ENCODE measurements at places on chromosomes 2 and 18.

DNA sequence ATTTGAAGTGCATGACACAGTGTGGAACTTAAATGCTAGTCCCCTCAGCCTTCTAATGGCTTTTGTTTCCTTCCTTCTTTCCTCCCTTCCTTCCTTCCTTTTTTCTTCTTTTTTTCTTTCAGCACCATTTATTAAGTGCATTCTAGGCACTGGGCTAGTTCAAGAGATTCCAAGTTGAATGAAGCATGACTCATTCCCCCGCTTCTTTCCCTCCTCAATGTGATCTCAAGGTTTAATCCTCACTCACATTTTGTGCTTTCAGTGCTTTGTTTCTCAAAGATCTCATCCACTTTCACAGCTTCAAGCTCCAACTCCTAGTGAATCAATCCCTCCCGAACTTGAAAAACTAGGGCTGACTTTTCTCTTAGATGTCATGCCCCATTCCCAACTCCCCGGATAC is 90.1 kb downstream of the LBH start:
- no peak for DNase-seq

DNA sequence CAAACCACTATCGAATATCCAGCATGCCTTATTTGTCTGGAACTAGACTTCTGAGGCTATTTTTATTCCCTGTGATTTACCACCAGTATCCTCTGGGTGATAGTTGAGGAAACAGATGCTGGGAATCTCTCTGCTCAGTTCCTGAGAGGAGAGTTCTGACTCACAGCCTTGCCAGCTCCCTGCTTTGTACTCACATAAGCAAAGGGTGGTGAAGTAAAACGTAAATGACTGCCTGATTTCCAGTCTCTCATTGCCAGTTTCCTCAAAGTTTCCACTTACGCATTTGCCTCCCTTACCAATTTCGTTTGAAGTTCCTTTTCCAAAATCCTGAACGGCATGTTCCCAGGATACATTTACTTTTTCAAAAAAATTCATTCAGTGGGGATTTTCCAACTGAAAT is 69.2 kb upstream of the HNRNPA3 start:
- DNase-seq = no peak

GRCh38 chr2:61677942-61678341 is 139.8 kb upstream of the XPO1 start:
- DNase-seq = no peak

DNA sequence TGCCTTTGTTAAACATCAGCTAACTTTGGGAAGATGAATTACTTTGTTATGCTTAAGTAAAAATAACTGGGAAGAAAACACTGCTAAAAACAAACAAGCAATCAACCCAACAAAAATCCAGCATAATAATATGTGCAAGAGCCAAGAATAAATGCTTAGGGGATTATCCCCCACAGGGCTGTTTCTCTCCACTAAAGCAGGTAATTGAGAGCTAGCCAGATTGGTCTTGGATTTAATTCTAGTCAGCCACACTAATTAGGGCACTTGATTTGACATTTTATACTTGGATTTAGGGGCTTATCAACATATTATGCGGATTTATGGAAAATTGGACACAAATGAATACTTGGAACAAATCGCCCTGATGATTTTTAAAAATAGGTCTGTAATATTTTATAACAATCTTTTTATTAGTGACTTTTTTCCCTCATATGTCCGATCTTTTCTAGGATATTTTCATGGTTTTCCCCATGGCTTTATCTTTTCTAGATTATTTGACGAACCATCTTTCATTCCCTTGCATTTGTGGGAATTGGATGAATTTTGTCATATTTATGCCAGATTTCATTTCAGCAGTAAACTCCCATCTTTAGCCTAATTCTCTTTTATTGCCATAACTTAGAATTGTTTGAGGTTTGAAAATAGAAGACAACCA is 199.1 kb upstream of the NXPH2 start:
- no peak for DNase-seq

DNA sequence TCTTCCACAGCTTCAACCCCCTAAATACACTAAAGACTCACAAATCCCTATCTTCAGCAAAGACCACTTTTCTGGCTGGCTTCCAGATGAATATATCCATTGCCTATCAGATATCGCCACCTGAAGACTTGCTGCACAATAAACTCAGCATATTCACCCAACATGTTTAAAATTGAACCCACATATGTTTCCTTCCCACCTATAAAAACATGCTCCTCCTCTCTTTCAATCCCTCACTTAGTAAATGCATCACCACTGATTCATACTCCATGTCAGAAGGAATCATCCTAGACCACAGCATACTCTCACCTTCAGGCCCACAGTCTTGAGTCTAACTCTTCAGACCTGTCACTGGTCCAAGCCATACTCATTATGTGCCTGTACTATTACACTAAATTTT is 5.3 kb downstream of the SPC25 start:
- DNase-seq = no peak

DNA sequence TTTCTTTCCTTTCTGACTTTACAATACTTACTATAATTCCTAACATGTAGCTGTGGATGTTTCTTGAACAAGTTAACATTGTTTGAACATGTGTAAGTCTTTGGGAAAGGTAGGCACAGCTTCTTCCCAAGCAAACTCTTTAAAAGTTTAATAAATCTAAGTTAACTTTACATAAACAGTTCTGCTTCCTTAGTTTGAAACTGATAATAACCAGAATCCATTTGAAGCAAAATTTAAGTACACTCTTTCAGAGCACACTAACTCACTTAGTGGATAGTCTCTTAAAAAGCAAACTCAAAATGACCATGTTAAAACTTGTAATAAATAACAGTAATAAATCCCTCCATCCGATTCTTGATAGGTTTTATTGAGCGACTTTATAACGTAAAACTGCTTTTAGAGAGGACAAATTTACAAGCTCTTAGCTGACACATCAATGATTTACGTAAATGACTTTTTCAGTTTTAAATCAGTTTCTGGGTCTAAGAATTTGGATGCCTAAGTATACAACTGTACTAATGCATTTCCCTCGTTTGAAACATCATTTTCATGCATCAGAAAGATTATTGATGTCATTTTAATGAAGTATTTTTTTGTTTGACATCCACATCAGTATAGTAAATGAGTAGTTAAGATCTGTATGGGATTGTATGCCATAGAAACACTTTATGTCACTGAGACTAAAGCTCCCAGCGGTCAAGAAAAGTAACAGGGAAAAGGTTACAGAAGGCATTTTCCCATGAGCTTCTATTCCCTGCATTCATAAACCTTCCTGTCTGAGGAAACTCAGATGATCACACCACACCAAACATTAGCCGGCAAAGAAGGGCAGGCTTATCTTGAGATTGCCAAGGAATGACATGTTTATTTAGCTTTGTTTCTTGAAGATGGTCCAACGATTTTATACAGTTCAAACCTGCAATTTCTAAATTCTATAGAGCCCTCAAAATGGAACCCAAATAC is 67.5 kb downstream of the PDE1A start:
- DNase-seq = no peak

GRCh38 chr18:23401400-23402347 is 51.4 kb upstream of the RIOK3 start:
- DNase-seq = no peak

DNA sequence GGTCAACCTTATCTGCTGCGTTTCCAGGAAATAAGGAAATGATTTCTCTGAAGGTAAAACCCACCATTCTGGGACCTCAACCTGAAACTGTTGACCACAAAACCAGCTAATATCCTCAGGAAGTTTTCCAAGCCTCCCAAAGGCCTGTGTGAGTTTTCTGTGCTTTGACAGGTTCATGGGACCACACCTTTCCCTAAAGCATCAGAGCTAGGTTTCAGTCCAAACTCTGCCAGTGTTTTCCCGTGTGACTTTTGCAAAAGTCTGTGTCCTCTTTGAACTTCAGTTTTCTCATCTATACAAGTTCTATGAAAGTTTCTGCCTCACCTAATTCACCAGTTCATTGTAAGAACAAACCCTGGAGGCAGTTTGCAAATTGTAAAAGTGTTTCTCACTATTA is 39.8 kb downstream of the VSNL1 start:
- no peak for DNase-seq

DNA sequence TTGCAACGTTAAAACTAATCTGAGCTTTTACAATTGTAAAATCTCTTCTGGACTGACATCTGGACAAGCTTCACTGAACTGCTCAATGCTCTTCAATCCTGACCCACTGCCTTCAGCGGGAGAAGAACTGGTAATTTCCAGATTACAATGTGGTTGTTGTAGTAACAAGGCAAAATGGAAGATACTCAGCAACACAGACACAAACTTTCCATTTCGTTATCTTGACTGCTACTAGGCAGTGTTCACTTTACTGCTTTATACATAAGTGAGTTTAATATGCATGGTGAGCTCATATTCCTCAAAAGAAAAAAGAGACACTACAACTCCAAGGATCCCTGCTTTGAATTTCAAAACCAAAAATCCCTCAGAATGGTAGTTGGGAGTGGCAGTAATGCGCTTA is 51.9 kb downstream of the GRB14 start:
- DNase-seq = no peak

DNA sequence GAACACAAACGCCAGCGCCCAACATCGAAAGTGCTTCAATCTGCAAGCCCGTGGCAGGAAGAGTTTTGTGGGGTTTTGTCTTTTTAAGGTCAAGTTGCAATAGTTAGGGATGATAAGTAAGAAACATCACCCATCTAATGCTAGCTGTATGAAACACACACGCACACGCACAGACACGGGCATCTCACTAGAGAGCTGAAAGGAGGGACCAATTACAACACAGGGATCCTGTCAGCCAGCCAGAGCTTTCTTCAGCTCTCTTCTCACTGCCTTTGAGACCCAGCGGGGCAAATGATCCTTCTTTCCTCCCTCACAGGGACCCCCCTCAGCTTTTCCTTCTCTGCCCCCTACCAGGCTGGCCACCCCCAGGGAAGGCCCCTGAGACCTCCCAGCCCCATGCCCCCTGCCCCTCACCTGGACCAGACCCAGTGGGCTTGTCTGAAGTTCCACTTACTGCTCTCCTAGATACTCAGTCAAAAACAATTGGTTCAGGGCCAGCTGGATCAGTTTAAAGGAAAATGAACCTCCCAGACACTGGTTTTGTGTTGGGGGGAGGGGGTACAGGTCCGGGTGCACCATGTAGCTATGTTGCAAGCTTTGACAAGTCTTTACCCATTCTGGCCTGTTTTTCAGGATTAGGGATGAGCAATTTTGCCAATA is 17.9 kb downstream of the CYP26B1 start:
- no peak for DNase-seq

GRCh38 chr2:141118836-141119235 is 1012.0 kb downstream of the LRP1B start:
- no peak for DNase-seq

GRCh38 chr2:20479835-20480234 is 33.0 kb downstream of the RHOB start:
- no peak for DNase-seq

- DNase-seq = peak; percentile 87
These were observed at the start of the genes KATNAL2 and PIAS2 for GRCh38 chr18:46917108-46917802. KATNAL2 (plus strand) TSS chr18:46917602; CDS start chr18:46946873, 29,271 bp downstream. PIAS2 (minus strand) TSS chr18:46917507; CDS start chr18:46917345, 162 bp downstream.

GRCh38 chr2:221293949-221294742 is 278.0 kb downstream of the EPHA4 start:
- DNase-seq = no peak

DNA sequence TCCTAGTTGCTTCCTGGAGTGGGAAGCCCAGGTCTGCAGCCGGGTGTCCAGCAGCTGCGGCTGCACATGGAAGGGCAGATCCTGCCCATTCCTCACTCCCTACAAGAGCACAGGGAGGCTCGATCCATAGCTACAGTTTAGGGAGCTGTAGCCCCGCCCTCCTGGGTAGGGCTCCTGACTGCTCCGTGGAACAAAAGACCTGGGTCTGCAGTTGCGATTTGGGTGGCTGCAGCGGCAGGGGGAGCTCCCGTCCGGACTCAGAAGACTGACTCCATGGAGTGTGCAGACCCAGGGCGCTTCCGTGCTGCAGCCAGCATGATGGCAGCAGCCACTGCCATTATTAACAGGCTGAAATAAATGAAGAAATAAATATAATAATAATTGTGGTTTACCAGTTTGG is 157.3 kb downstream of the CTNNA2 start:
- DNase-seq = peak; percentile 84

GRCh38 chr18:28181616-28182015 is 4.7 kb upstream of the CDH2 start:
- no peak for DNase-seq

- no peak for DNase-seq
These were observed 396.6 kb upstream of the TRIB2 start for GRCh38 chr2:12320027-12320734.

Data from H1 (cell line).